ENCODE measurements at places on chromosomes 12 and 14.

DNA sequence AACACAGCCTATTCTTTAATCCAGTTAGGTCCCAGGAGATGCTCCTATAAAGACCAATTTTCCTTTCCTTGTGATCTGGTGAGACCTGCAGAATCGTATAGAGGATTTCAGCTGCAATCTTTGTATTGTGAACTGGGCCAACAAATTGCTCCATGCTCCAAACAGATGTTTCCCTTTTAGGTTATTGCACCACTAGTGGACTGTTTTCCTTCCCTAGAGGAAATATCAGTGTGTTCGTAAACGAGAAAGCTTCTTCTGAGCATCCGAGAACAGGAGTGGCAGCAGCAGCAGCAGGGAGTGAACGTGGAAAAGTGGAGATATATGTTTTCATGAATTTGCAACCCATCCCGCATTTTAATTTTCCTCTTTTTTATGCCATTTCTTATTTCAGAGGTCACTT lies 344.1 kb upstream of the PDE3A start:
- DNase-seq: peak; percentile 0

- DNase-seq: no peak
Measured at GRCh38 chr12:49345051-49345824, 1.4 kb upstream of the DNAJC22 start.

DNA sequence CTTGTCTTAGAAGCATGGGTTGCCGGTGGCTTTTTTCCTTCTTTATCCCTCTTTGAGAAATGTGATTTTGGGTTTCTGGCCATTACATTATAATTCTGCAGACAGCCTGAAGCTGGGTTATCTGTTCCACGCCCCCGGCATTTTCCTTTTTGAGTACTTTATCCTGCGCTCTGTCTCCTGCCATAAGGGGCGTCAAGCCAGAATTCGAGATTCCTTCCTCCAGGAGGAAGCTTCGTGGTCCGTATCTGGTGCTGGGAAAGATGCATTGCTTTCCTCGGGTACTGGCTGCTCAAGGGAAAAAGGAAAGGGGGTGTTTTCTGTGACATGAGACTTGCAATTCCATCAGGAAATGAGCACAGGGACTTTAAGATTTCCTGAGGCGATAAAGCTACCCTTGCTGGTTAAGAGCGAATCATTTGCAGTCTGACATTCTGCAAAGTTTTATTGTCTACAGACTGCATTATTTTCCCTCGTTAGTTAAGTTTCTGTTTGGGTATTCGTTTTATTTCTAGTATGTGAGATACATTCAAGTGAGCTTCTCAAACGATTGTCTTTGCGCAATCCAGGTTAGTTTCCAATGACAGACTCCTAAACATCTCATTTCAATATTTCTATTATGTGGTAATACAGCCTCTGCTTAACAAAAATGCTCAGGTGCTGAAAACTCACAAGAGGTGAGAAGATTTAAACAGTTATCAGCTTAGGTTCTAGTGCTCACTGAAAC lies 694 bp downstream of the AKAP5 start:
- no peak for DNase-seq

- DNase-seq: no peak
Measured at GRCh38 chr14:51386411-51386810, 146.4 kb downstream of the TMX1 start.

- no peak for DNase-seq
Measured at GRCh38 chr14:55249423-55249822, 21.8 kb upstream of the FBXO34 start.

- DNase-seq: no peak
Measured at GRCh38 chr12:50750366-50750765, 13.5 kb upstream of the ATF1 start.

DNA sequence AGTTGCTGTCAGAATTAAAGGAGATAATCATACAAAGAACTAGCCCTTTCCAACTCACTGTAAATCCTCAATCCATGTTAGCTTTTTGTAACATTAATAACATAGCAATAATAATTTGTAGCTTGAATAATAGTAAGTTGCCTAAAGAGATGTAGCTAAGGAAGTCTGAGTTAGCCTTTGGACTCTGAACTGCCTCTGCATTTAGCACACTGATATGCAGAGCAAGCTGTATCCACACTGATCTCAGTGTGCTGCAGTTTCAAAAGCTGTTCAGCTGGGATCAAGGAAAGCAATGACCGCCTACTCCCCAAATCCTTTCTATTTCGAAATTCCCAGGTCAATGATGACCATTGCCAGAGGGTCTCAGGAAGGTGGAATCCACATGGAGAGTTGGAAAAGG lies 99.3 kb upstream of the IFNG-AS1 start:
- DNase-seq: no peak

GRCh38 chr12:69442894-69443293 lies 27.3 kb upstream of the FRS2 start:
- DNase-seq: no peak

DNA sequence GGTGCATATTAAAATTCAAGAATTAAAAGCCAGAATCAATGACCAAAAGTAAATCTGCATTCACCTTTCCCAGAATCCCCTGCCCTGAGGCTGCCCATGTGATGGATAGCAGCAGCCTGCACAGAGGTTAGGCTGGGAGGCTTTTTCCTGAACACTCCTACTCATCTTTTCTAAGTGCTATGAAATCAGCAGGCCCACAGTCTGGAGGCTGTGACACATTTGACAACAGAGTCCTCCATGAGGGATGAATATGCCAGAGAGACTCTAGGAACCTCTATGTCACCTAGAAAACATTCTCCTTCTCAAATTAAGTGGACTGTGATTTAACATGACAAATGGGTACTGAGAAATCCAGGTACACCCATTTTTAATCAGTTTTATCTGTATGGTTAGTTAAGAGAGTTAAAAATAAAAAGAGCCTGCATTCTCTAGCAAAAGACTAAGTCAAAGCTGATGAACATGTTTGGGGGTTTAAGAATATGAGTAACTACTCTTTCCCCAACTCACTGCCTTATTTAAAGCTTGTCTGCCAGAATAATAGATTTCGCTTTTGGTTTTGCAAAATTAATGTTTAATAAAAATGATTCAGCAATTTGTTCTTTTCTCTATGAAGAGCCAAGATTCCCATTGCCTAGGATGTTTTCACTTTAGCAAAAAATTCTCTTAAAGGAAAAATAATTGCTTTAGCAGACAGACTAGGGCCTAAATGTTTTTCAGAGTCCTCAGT lies 115.0 kb downstream of the RTN1 start:
- DNase-seq: no peak

- DNase-seq: peak; percentile 22
Measured at GRCh38 chr14:96574633-96575632, 72.8 kb downstream of the PAPOLA start.

- peak; percentile 70 for DNase-seq
Measured at GRCh38 chr12:124388679-124389137, 93.8 kb downstream of the RFLNA start.

GRCh38 chr12:5210179-5210922 lies 166.7 kb downstream of the KCNA5 start:
- DNase-seq: no peak

DNA sequence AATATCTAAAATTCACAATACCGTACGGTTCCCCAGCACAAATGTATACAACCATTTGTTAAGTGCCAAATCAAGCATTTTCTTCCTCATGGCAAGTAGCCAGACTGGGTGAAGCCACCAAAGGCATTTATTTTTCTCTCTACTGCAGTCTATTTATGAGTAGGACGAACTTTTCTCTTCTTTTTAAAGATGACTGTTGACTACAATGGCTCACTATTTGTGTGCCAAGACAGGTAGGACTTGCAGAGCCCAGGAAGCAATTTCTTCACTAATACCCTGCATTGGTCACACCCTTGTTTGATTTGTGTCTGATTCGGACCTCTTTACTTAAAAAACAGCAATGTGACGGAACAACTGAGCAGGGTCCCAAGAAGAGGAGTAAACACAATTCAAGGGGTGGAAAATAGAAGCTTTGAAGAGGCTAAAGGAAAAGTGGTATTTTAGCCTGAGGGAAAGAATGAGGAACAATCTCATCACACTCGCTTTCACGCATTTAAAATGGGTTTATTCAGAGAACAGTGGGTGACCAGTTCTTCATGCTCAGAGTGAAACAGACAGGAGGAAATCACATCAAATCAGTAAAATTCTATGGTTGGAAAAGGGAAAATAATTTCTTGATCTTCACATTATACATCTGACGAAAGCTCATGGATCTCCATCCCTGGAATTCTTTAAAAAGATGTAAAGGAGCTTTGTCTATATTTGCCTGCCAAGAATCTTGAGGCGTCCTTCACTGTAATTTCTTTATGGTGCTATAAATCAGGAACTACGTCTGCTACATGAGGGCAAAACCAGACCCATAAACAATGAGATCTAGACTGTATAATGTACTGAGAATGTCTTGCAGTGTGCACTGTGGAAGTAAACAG lies 183.8 kb downstream of the PPM1H start:
- DNase-seq: no peak

- DNase-seq: no peak
Measured at GRCh38 chr14:56676042-56676441, 96.4 kb downstream of the TMEM260 start.

- no peak for DNase-seq
Measured at GRCh38 chr14:32609388-32609787, 280.3 kb downstream of the AKAP6 start.

GRCh38 chr12:121925358-121925695 lies 6.9 kb downstream of the CFAP251 start:
- DNase-seq: no peak

GRCh38 chr14:31024577-31025366 lies 677 bp upstream of the AP4S1 start:
- DNase-seq: no peak

DNA sequence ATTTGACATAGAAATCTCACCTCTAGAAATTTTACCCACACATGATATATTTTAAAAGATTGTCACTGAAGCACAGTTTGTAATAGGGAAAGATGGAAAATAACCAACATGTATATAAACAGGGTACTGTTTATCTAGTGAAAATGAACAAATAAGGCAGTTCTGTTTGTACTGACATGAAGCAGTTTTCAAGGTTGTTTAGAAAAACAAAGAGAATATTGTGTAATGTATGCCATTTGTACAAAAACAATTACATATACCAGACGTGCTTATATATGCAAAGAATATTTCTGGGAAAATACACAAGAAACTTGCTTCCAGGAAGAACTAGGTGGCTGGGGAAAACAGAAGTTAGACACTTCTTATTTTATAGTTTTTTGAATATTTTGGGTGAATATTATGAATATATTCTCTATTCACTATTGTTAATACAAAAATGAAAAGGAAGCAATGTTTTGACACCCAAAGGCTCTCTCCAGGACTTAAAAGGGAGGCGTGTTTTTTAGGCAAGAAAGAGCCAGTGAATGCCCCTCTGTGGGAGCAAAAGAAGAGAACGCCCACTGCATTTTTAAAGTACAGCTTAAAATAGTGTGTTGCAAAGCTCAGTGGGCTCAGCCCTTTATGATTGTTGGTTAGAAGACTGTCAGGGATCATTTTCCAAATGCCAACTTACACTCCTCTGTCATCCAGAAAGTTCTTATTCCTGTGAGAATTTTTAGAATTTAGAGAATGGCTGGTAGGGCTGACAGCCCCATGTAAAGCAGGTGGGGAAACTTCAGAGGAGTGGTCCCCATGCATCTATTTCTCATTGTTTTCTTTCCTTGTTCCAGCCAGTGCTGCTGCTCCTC lies 59.6 kb upstream of the FERMT2 start:
- no peak for DNase-seq

DNA sequence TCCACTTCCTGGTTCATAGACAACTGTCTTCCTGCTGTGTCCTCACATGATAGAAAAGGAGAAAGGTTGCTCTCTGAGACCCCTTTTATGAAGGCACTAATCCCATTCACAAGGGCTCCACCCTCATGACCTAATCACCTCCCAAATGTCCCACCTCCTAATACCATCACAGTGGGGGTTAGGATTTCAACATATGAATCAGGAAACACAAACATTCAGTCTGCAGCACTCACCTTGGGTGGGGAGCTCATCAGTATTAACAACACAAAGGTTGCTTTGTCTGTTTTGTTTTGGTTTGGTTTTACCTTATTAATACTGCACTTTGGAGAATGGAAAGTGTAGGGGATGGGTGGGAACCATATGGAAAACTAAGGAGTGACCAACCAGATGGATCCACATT lies 10.5 kb upstream of the SMCO2 start:
- DNase-seq: no peak

DNA sequence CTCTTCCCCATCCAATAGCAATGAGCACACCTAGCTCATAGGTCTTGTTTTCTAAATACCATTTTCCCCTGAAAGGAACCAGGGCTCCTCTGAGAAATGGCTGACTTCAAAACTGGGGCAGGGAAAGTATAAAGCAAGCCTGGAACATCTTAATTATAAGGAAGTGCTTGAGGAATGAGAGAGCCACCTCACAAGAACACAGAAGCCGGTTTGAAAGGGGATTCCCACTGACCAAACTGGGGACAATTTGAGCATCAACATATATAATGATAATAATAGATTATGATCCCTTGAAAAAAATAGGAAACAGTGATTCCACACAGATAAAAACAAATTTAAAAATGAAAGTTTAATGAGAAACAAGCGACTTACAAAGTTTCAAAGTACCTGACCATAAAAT lies 22.1 kb downstream of the PTGER2 start:
- no peak for DNase-seq

DNA sequence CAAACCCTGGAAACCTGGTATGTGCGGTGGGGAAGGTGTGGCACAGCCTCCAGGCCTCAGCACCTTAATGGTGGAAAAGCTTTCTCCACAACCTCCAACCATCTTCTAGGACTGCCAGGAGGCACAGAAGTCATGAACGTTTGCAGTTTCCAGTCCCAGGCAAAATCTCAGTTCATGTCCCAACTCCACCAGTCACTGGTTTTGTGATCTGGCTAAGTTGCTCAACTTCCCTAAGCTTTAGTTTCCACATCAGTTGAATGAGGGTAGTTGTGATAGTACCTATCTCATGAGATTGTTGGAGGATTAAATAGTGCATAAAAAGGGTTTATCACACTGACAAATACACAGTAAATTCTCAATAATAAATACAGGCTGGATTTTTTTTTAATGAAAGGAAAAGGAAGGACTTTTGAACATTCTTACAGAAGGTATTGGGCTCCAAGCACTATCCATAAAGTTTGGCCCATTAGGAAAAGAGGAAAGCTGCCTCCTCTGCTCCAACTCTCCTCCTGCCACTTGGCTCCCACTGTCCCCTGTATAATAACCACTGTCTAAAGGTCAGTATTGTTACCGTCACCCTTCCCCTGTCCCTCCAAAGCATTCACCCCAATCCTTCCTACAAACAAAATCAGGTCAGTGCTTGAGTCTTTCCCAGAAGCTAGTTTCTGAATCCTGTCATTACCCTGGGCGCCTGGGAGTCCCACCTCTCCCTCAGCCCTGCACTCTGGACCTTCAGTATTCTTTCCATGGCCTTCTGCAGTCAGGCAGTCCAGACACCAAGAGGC lies 6.3 kb downstream of the PCK2 start:
- no peak for DNase-seq

DNA sequence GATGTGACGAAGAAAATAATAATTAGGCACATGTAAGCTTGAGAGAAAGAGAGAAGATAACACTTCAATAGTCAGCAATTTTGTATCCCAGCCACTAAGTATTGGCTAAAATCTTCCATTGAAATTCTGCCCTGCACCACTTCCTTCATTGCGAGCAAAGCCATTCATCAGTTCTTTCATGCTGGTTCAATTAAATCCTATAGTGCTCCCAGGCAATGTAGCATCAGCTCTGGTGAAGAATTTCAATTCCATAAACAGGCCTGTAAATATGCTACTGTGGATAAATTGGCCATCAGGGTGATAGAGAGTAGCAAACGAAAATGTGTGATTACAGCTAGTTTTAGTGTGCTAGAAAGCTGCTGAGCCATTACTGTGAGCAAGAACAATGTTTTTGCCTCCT lies 24.7 kb downstream of the RPL10L start:
- DNase-seq: no peak
